ENCODE measurements at places on chromosomes 2 and 18. TPM values are rescaled to one million over a fixed set of nuclear protein-coding genes. Genes with fewer than 3 reads are reported as not detected.

The FBXO48 gene
- 0.83 TPM for total RNA-seq

The FZD7 gene
- total RNA-seq, result 12.7 TPM

The HOXD10 gene
- total RNA-seq, result 1.3 TPM

The PARD6G gene
- total RNA-seq, result 8.8 TPM

The SRD5A2 gene
- total RNA-seq, result not detected

The C2orf80 gene
- total RNA-seq, result 0.45 TPM

The GREB1 gene
- total RNA-seq, result 57.6 TPM

The SLC23A3 gene
- total RNA-seq, result 0.13 TPM

The SPATA3 gene
- total RNA-seq, result not detected

The MDH1B gene
- 2.2 TPM for total RNA-seq

The SPP2 gene
- total RNA-seq, result not detected

The GPR45 gene
- 0.98 TPM for total RNA-seq

The HAAO gene
- not detected for total RNA-seq

The GNLY gene
- not detected for total RNA-seq

The STPG4 gene
- 0.26 TPM for total RNA-seq

The BOD1L2 gene
- total RNA-seq, result not detected

The AAMP gene
- 153 TPM for total RNA-seq

All from SK-MEL-5 (cell line).